ENCODE measurements at places on chromosomes 2 and 18.

- DNase-seq, result no peak
Measured at GRCh38 chr18:53458944-53459580, 765.4 kb downstream of the MBD2 start.

- DNase-seq, result no peak
Measured at GRCh38 chr2:124309563-124310138, 284.6 kb downstream of the CNTNAP5 start.

DNA sequence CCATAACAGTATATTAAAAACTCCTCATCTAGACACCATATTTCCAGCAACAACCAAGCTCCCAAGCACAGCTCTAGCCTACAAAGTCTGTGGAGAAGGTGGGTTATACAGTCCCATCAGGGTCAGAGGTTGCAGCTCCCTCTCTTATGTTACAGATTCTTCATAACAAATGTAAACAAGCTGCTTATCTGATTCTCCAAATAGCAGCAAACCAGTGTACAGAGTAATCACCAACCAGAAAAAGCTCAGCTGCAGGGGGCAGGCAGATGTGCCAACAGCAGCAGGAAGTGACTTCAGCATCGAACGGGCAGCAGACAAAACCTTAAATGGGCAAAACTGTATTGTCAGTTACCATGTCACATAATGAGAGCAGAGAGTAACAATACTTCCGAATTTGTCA, 52.9 kb upstream of the NABP1 start:
- DNase-seq, result peak; percentile 47

DNA sequence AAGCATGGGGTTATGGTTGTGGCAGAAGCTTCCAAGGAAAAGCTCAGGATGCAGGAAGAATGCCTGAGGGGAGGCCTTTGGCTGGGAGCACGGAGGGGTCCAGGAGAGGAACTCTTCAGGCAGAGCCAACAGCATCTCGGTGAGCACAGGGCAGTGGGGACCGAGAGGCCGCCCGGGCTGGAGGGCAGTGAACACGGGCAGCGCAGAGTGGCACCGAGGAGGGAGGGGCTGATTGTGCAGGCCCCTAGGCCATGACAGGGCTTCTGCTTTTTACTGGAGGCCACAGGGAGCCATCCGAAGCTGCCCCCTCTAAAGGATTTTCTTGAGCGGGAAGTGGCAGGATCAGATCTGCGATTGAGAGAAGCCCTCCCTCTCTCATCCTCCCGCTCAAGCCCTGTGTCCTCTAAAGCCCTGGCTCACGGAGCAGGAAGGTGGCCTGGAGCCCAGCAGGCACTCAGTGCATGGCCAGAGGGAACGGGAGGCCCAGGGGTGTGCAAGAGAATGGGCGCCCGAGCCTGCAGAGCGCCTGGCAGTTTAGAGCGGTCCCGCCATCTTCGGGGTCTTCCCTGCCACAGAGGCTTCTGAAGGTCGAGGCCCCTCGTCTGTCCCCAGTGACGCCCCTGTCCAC, 110.0 kb upstream of the STON1 start:
- no peak for DNase-seq

- no peak for DNase-seq
Measured at GRCh38 chr2:57450170-57450569, 596.4 kb upstream of the VRK2 start.
